ENCODE measurements at places on chromosomes 11 and 22.

DNA sequence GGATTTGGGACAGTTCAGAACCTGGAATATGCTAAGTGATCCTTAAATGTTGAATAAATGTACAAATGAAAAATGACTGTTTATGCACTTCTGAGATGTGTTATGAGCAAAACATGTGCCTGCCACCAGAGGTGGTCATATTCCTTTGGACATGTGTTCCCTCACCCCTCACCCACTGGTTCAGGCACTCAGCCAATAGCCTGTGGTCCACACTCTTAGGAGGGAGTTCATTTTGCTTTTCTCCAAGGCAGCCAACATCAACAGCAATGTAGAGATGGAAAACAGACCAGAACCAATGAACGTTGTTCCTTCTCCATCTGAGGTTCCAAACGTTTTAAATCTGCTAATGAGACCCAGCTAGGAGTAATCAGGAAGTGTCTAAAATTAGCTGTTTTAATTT is 44.0 kb downstream of the RPUSD4 start:
- no peak for DNase-seq

GRCh38 chr22:31083923-31084810 is 3.0 kb downstream of the SMTN start:
- DNase-seq, result no peak

DNA sequence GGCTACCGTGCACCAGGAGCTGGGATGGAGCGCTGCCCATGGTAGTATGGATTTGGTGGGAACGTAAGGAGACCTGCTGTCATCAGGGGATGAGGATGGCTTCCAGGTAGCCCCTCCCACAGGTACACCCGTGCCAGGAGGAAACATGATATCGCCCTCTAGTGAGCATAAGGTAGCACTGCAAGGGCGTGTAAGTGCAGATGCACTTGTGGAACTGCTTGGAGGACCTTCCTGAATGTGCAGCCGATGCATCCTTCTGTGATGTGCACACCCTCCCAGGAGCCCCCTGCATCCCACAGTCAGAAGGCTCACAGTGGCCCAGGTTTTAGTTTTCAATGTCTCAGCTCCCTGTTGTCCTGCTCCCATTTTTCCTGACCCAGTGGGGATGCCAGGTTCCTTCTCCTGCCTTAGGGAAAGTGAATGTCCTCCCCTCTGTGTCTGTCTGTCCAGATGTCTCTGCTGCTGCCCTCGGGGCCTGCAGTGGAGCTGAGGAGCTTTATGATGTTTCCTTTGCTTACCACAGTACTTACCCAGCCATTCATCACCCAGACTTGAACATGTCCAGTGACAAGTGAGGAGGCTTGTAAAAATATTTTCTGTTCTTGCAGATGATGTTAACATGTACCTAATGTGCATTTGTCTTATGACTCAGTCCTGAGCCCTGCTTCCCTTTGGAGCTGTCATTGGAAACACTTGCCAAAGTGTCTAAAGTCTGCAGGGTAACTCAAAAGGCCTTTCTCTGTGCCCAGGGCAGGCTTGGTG is 49.2 kb downstream of the DBX1 start:
- DNase-seq, result peak; percentile 17

DNA sequence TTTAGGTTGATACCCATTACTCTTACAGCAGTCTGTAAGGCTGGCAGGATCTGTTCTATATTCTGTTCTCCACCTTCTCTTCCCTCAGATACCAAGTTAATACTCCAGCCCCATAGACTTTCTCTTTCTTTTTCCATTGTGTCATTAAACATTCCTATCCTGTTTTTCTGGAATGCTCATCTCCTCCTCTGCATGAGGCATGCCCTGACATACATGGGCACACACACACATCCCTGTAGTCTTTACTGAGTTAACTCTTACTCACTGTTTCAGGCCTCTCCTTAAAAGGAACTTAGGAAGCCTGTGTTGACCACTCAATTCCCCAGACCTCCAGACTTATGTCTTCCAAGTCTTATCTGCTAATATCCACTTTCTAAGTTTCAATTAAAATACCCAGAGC is 476.8 kb downstream of the METTL15 start:
- DNase-seq, result no peak

GRCh38 chr11:67504950-67505581 is at the start of gene PITPNM1:
TSS of gene PITPNM1 (minus strand) at chr11:67505363. CDS start at chr11:67504180, 1,183 bp downstream.
- peak; percentile 78 for DNase-seq

- DNase-seq, result no peak
Observed at GRCh38 chr11:124778281-124778680, 16.2 kb upstream of the ESAM start.

DNA sequence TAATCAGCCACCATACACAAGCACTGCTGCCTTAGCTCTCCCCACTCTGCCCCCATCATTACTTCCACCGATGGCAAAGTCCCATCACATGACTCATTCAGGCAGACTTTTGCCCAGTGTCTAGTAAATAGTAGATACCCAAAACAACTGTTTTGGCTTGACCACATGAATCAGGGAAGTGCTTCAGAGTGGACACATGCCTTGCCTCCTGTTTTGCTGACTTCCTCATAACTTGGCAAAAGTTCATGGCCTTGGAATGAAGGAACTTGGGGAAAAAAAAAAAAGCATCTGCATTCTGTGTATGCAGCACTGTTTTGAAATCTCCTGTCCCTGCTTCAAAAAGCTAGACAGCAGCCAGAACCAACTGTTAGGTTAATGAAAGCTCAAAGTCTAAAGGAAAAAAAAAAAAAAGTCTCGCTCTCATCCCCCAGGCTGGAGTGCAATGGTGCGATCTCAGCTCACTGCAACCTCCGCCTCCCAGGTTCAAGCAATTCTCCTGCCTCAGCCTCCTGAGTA is 335.3 kb downstream of the FAM181B start:
- peak; percentile 71 for DNase-seq

DNA sequence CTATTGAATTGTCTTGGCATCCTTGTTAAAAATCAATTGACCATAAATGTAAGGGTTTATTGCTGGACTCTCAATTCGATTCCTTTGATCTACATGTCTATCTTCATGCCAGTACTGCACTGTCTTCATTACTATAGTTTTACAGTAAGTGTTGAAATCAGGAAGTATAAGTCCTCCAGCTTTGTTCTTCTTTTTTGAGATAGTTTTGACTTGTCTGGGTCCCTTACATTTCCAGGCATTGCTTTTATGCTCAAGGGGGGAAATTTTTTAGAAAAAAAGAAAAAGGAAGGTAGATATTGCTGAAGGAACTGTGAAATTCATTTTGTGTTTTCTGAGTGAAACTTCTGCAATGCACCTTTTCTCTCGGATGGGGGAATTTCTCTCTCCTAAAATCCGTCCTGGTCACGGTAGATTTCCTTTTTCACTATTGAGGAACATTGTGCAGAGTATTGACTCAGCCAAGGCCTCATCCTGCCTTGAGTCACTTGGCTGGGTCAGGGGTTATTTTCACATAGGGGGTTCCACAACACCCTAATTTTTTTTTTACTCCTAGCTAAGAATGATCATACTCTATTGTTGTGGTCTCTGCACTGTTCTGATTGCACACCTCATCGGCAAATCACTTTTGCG is 2.8 kb upstream of the ACER3 start:
- no peak for DNase-seq

DNA sequence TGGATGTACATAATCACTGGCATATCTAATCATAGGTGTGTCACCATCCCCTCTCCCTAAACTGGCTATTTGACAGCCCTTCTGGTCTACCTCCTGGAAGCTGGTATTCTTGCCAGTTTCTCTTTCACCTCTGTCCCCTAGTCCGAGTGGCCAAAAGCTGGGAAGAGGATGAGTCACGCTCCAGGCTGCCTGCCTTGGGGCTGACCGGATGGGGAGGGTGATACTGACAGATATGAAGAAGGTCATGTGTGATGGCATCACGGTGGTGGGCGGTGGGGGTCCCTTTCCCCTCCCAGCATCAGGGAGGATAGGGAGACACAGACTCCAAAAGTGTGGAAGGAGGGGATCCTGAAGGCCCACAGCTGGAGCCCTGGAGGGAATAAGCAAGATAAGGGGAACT is 4.8 kb downstream of the OAF start:
- peak; percentile 59 for DNase-seq

GRCh38 chr11:67276781-67277230 is 10.5 kb downstream of the GRK2 start:
- peak; percentile 79 for DNase-seq

DNA sequence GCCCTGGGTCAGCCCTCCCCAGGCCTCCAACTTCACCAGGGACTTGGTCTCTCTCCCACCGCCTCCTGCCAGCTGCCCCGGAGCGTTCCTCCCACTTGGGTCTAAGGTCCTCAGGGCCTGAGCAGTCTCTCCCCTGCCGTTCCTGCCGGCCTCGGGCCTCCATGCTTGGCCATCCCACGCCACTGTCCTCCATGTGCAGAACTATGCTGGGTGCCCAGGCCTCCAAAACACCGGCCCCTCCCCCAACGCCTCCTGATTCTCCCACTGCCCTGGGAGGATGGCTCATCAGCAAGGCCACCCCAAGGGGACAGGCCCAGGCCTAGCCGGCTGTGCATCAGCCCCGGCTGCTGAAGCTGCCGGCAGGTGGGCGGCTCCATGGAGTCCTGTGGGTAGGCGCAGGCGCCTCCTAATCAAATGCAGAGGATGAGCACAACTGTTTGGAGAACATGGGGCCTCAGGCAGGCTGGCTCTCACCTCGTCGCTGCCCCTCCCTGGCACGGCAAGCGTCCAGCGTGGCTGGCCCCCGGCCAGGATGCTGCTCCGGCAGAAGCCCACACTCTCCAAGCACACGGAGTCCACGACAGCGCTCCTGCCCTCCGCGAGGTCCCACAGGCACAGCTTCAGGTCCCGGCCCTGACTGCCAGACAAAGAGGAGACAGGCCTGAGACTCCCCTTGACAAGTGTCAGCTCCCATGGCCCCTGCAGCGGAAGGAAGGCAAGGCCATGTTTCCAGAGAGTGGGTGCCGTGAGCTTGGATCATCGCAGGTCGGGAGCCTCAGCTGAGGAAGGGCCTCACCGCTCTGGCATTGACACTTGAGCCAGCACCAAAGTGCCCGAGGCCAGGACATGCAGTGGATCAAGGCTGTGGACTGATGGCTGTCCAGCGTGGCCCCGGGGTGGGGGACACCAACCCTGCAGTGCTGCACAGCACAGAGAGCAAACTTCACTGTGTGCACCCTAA is 42.6 kb downstream of the GNB1L start:
- no peak for DNase-seq

- DNase-seq, result no peak
Observed at GRCh38 chr11:2307501-2308331, 5.9 kb downstream of the TSPAN32 start.

DNA sequence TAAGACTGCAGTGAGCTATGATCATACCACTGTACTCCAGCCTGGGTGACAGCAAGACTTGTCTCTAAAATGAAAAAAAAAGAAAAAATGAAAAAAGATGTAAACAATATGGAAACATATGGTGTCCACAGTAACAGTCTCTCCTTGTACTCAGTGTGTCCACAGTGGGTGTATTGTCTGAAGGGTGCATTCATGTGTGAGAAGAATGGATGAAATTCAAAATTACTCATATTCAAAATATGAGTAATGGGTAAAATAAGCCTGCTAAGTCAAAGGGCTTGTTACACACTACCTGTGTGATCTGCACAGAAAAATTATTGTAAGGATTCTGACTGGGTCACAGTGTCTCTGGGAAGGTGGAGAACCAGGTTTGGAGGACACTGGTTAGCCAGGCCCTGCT is 26.9 kb downstream of the PPFIA1 start:
- DNase-seq, result no peak

- no peak for DNase-seq
Observed at GRCh38 chr11:75597636-75598035, 35.6 kb downstream of the SERPINH1 start.

GRCh38 chr11:57514538-57515331 is 767 bp downstream of the SLC43A1 start:
- DNase-seq, result peak; percentile 48

DNA sequence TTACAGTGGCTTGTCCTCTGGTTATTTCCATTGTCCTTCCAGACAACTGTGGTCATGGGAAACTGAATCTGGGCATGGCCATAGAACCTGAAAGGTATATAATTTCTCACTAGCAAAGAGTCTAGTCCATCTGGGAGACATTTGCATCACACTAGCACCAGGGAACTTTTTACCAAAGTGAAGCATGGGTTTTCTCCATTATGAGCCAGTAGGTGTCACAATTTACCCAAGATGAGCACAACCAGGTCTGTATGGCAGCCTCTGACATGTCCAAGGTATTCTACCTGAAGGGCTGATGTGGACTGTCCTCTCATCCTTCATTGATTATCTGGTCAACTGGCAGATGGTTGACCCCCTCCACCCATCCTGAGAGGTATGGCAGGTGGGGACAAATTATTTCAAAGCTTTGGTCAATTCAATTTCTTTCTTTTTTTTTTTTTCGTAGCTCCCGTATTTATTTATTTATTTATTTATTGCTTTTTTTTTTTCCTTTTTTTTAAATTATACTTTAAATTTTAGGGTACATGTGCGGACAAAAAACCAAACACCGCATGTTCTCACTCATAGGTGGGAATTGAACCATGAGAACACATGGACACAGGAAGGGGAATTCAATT is 425.9 kb downstream of the TMEM135 start:
- no peak for DNase-seq

GRCh38 chr11:131561501-131561900 is 191.1 kb downstream of the NTM start:
- no peak for DNase-seq

GRCh38 chr11:70886676-70887541 is 365.5 kb downstream of the SHANK2 start:
- no peak for DNase-seq

- DNase-seq, result no peak
Observed at GRCh38 chr11:62804310-62805075, 747 bp downstream of the NXF1 start.

DNA sequence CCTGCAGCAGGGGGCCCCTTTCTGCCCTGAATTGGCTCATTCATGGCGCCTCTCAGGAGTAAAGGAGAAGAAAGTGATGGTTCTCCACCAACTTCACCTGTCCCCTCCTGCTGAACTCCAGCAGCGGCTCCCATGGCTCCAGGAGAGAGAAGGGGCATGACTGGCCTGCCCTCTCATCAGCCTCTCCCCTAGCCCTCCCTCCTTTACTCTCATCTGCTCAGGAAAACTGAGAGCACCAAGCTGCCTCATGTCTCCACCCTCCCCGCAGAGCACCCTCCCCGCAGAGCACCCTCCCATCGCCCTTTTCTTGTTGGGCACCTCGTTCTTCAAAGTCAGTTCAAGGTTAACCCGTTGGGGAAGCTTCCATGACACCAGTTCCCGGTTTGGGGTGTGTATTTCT is 82.1 kb upstream of the ATXN10 start:
- DNase-seq, result no peak

DNA sequence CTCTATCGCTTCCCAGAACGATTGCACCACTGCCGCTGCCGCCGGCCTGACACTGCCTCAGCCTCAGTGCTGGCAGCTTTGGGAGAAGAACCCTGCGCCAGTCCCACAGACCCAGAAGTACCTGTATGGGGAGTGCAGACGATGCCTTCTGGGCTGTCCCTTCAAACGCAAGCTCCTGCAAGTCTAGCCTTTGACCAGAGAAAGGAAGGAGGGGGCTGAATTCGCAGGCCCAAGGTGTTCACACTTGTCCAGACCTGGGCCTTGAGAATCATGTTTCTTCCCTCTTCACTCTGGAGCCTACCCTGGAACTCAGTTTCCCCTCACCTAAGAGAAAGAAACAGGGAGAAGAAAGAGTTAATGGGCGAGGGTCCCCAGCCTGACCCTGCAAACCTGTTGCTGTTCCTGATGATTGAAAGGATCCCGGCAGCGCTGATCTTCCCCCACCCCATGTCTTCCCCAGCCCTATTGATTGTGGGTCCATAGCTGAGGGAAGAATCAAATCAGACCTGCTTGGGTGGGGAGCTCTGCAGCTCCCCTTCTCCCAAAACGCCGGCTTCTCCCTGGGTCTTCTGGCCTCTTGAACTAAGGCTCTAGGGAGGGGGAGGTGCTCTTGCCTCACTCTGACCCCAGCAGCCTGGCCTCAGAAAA is 786 bp upstream of the MCAM start:
- DNase-seq, result no peak
